Chondrocyte (in vitro differentiated cells): ENCODE measurements at places on chromosomes 1 and 21.

GRCh38 chr1:42960122-42960390 lies 1.4 kb upstream of the SLC2A1 start:
- no peak for DNase-seq

DNA sequence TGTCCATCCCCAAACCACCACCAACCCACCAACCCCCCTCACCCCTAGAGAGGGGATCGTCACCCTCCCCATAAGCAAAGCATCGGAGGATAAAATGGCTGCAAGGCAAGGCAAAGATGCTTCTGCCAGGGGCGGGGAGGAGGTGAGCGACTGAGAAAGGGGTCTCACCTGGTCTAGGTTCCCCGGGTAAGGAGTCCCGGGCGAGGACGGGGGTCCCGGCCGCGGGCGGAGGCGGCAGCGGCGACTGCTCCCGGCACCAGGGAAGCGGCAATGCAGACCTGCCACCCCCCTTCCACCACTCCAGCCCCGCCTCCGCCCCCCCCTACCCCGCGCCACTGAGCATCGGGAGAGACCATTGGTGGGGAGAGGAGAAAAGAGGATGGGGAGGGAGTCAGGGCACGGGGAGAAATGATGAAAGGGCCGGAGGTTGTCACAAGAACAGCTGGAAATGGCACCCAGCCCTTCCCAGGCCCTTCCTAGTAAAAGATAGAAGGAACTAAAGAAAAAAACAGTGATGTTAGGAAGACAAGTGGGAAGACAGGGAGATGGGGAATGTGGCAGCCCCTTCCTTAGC lies at the start of gene SV2A:
TSS of gene SV2A (minus strand) at position 274 of the 574 bp plus-strand sequence. CDS start 4,004 bp downstream, outside the sequence.
- DNase-seq: no peak

GRCh38 chr1:29975036-29975694 lies 738.8 kb downstream of the PTPRU start:
- no peak for DNase-seq

DNA sequence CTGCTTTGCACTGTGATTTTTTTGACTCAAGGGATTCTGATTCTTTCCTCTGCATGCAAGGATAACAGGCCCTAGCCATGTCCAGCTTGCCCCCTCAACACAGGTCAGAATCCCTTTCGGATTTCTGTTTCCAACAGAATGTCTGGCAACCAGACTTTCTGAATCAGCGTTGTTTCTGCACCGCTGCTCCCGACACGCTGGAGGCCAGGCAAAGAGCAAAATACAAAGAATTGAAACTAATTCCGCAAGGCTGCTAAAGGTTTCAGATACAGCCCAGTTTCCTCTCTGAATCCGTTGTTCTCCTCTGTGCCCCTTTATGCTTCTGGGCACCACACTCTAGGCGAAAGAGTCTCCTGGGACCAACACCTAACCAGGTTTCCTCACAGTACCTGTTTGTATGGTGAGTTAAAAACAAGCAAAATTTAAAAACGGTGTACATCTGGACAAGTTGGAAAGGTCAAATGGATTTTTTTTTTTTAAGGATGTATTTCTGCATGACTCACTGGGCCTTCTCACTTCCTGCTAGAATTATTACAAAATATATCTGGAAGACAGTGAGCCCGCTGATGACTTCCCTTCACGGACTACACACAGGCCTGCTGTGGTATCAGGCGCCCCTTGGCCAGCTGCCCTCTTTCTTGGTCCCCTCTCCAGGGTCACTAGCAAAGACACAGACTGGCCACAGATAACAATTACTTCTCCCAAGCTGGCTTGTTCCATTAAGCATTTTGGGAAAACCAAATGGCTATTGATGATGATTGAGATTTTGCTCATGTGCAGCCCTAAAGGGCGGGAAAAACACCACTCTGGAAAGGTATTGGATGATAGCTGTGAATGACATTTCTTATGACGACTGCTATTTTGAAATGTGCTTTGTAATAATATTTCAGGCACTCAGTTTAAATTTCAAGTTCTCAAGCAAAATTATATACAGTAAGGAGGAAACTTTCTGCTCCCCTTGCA lies 118.3 kb downstream of the TGFB2 start:
- DNase-seq: no peak

DNA sequence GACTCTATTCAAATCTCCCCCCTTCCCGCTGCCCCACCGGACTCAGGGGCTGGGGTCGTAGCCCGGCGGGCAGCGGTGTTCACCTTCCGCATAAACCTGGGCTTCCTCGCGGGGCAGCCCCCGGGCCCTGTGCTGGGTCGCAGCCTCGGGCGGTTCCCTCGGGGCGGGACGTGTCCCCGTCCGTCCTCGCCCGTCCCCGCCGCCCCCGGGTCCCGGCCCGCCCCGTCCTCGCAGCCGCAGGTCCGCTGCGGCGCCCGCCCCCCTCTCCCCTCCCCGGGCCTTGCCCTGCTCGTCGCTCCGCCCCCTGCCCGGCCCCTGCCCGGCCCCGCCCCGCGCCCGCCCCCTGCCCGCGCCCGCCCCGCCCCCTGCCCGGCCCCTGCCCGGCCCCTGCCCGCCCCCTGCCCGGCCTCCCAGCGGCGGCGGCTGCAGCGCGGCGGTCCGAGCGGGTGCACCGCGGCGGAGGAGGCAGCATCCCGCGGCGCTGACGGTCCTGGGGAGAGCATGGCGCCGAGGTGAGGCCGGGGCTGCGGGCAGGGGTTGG lies at the start of gene COL18A1:
TSS of gene COL18A1 (plus strand) at position 436 of the 541 bp plus-strand sequence. CDS start at position 502, 66 bp downstream.
- DNase-seq: no peak

DNA sequence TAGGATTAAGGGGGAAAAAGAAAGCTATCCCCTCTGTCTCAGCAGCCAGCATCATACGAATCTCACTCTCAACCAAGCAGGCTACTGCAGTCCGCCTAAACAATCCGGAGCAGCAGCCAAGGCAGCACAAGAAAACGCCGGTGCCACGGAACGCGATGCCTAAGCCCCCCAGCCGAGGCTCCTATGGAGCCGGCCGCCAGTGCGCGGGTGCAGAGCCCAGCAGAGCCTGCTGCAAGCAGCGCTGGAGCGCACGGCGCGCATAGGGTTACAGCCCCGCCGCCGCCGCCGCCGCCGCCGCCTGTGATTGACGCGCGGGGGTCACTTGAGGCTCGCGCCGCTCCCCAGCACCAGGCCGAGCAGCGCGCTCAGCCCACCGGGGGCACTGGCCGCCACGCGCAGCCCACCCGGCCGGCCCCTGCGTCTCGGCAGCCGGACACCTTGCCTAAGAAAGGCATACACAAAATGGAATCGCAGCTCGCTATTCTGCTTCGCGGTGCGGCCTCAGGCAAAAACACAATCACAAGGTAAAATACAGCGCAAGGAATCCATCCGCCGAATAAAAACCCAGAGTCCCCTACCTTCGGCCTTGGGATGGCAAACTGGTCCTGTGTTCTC lies 780 bp downstream of the HIVEP3 start:
- no peak for DNase-seq

GRCh38 chr1:158208586-158209116 lies 28.0 kb downstream of the CD1D start:
- no peak for DNase-seq

- no peak for DNase-seq
Measured at GRCh38 chr1:208093754-208094719, 150.1 kb downstream of the PLXNA2 start.

- DNase-seq: no peak
Measured at GRCh38 chr1:150168960-150169601, 19.4 kb downstream of the PLEKHO1 start.

GRCh38 chr1:18681423-18681835 lies 50.8 kb downstream of the PAX7 start:
- no peak for DNase-seq

DNA sequence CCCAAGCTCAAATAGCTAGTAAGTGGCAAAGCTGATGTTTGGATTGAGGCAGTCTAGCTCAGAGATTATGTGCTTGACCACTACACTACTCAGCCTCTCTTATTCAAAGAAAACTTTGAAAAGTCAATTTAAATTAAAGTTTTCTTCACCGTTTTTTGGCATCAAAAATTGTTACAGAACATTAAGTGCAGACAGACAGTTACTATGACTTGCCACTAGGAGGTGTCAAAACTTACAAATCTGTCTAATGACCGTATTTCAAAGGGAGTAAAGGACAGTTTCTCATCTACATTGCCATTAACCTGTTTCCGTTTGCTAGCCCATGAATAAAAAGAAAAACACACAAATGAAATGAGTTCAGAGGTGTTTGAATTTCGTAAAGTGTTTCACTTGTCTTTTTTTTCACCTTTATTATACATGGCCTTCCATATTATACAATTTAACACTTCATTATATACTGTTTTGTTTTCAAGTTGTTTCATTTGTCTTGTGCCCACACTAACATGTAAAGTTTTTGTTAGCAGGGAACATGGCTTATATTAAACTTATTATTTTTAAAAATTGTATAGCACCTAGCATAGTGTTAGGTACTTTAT lies 57.4 kb upstream of the MTF2 start:
- DNase-seq: no peak

GRCh38 chr1:167486090-167486824 lies 32.1 kb downstream of the CD247 start:
- DNase-seq: no peak

GRCh38 chr1:40749817-40750216 lies 33.8 kb upstream of the KCNQ4 start:
- DNase-seq: no peak

DNA sequence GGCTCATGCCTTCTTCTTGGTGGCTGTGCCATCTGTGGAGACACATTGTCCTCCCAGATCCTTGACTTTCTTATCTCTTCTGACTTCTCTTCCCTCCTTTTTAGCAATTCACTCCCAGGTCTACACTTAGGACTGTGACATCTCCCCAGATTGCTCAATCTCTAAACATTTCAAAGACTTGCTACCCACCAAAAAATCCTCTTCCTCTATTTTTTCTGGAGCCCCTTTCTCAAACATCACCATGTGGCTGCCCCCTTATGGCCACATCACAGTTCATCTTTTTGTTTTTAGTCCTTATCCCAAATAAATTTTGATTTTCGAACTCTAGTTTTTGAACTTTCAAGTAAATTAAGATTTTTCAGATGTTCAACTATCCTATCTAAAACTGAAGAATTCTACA lies 148.6 kb upstream of the HOOK1 start:
- DNase-seq: no peak

DNA sequence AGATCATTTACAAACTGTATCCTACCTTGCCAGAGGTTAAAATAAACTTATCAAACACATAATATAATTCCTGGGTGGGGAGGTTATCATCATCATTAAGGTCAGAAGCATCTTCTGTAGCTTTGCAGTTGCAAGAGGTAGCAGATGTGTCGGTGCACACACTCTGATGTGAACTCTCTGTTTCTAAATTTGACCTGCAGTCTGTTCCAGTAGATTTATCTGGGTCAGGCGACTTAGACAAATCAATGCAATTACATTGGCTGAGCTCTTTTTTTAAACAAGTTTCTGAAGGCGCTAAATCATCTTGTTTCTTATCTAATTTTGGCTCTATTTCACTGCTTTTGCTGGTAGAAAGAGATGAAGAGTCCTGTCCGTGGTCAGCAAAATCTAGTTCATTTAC lies 70.4 kb downstream of the PRPF38A start:
- DNase-seq: no peak

DNA sequence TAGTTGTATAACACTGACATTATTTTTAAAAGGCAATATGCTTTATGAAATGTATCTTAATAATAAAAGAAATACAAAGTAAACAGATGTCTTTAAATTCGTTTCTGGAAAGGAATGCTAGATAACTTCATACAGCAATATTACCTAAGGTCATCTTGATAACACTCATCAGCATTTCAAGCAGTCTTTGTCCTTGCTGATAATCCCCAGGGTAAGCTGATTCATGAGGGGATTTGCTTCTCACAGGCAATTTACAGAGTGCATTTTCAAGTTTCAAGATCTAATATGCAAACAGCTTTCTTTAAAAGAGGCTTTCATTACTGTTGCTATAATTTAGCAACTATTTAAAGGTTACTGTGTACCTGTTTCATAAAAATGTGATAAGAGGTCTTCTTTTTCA lies 75.2 kb upstream of the NEK2 start:
- DNase-seq: no peak

DNA sequence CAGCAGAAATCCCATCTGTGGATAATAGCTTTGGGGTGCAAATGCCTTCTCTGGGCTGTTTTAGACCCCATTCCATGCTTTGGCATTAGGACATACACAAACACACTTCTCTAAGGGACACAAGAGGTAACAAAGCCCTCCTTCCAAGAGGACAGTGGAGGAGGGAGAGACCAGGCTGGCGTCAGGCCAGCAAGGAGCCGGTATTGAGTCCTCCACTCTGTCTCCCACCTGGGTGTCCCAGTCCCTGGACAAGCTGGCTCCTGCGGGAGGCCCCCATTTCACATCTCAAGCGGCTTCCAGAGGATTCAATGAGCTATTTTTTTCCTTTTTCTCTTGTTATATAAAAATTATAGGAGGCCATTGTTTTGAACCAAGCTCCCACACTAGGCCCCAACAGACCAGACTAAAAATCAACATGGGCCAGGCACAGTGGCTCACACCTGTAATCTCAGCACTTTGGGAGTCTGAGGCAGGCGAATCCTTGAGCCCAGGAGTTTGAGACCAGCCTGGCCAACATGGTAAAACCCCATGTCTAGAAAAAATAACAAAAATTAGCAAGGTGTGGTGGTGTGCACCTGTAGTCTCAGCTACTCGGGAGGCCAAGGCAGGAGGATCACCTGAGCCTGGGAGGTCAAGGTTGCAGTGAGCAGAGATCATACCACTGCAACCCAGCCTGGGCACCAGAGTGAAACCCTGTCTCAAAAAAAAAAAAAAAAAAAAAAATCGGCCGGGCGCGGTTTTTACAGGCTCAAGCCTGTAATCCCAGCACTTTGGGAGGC lies 142.9 kb downstream of the TOMM20 start:
- peak; percentile 68 for DNase-seq

DNA sequence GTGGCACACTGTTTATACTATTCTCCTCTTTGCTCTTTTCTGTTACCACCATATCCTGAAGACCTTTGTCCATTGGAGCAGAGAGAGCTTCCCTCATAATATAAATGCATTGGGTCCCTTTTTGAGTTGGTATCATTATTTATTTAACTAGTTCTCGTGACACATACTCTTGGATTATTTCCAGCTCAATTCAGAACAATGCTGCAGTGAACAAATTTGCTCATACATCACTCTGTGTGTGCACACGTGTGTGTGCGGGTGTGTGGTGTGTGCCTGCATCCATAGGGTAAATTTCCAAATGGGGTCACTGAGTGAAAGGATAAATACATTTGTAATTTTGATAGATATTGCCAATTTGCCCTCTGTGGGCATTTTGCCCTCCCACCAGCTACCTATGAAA lies 5.8 kb downstream of the PLA2G2A start:
- DNase-seq: no peak

- DNase-seq: no peak
Measured at GRCh38 chr1:205920159-205920558, 23.1 kb downstream of the SLC26A9 start.

DNA sequence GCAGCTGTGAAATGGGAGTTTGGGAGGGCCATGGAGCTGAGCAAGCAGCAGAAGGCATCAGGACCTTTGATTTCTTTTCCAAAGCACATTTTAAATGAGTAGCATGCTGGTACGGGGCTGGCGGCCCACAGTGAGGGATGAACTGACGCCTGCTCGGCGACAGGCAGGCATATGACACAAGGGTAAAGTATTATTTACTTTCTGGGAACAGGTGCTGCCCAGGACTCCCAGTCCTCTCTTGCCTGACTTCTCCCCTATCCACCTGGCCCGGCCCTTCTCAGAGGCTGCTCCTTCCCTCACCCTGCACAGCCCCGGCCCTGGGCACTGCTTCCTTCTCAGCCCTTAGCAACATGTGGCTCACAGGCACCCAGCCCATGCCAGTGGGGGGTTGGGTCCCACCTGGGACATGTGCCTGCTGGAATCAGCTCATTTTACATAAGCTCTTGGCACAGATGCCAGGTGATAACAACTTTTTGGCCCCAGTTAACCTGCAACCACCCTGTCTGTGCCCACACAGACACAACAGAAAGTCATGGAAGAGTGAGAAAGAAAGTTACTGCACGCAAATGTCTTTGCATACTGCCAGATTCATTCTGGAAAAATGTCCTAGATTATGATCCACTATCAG lies 112.3 kb upstream of the GADD45A start:
- no peak for DNase-seq
